Kidney epithelial cell (primary cell): ENCODE measurements at places on chromosomes 11 and 22.

DNA sequence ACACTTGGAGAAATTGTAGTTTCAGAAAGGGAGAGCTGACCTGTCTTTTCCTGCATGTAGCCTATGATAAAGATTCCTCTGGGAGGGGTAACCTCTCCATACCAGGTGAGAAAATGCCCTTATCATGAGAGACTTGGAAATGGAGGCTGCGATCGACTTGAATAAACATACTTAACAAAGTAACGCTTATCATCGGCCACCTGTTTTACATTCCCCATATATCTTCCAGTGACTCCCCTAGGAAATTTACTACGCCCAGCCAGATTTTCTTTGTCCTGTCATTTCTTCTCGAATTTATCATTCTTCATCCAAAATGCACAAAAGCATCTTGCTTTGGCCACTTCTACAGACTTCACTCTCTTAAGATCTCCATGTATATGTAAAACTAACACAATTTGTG is 143.5 kb downstream of the CCDC81 start:
- no peak for DNase-seq

GRCh38 chr11:1448882-1449281 is 37.7 kb downstream of the MOB2 start:
- no peak for DNase-seq

GRCh38 chr11:7639643-7640025 is 33.7 kb downstream of the CYB5R2 start:
- no peak for DNase-seq

DNA sequence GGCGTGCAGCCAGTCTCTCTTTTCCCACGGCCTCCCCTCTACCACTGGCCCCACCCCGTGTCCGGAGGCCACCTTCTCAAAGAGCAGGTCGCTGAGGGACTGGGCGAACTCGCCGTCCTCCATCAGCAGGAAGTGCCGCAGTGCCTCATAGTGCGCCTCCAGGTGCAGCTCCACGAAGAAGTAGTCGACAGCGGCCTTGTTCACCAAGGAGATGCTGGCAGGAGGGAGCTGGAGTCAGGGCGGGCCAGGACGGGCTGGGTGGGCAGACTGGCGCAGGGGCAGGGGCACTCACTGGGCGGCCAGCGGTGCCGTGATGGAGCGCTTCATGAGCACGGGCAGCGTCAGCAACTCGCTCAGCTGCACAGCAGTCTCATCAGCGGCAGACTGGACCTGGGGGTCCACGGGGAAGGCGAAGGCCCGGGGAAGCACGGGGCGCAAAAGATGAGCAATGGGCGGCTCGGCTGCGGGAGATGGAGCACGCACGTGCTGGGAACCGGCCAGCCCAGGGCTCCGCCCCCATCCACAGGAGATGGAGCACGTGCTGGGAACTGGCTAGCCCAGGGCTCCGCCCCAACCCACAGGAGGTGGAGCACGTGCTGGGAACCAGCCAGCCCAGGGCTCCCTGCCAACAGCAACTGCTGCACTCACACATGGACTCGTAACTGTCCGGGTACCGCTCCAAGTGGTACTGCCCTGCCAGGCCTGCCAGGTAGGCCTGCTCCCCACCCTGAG is 18.4 kb downstream of the SELENOO start:
- no peak for DNase-seq

- no peak for DNase-seq
Measured at GRCh38 chr11:133895551-133895950, 50.2 kb upstream of the SPATA19 start.
